Activated CD4-positive, alpha-beta T cell treated with anti-CD3 and anti-CD28 coated beads, Interleukin-2, amount 50 U/mL, for 24 hours (primary cell): ENCODE measurements at places on chromosomes 5 and 9.
A peak's percentile ranks its signal among the peaks of the same experiment; 100 is the strongest.

DNA sequence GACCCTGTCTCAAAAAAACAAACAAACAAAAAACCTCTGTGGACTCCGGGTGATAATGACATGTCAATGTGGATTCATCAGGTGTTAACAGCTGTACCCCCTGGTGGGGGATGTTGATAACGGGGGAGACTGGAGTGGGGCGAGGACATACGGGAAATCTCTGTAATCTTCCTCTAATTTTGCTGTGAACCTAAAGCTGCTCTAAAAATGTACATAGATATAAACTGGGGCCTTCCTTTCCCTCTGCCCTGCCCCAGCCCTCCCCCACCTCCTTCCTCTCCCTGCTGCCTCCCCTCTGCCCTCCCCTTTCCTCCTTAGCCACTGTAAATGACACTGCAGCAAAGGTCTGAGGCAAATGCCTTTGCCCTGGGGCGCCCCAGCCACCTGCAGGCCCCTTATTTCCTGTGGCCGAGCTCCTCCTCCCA lies 1.4 kb upstream of the CEL start:
- DNase-seq, result no peak

DNA sequence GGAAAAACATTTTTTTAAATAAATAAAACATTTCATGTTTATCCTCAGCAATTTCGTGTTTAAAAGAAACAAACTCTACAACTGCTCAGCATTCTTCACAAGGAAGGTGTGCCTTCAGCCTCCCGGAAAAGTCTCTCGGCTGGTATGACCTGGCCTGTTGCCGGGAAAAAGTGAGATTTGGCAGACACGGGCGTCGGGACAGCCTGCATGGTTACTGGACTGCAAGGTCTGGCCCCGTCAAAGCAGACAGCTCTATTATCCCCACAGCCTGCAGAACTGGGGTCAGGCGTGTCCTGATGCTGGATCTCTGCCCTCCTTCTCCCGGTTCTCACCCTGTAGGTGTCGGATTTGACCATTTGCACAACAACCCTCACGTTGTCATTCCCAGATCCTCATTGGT lies 120.3 kb upstream of the SPATA31C2 start:
- no peak for DNase-seq

DNA sequence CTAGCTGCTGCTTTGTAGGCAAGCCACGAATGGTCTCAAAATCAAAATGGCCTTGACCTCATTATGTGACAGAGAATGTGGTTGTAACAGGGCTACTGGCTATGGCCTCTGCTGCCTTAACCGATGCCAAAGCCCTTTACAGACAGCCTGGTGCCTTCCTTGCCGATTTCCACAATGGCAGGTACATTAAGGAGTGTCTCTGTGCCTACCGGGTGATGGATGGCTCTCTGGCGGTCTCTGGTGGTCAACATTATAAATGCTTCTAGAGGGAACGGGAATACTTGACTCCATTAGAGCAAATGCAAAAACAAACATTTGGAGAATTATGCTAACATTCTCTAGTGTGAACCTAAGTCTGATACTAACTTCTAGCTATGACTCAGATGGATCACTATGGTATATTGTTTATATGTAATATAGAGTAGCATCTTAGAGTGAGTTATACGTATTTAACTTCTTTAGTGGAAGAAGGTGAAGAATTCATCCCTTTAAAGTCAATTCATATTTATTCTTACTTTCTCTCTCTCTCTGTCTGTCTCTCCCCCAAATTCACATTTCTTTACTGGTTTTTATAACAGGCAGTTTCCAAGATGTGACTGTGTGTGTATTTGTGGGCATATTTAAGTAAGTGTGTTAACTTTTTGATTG lies 52.5 kb downstream of the RPS23 start:
- DNase-seq, result peak; percentile 62

DNA sequence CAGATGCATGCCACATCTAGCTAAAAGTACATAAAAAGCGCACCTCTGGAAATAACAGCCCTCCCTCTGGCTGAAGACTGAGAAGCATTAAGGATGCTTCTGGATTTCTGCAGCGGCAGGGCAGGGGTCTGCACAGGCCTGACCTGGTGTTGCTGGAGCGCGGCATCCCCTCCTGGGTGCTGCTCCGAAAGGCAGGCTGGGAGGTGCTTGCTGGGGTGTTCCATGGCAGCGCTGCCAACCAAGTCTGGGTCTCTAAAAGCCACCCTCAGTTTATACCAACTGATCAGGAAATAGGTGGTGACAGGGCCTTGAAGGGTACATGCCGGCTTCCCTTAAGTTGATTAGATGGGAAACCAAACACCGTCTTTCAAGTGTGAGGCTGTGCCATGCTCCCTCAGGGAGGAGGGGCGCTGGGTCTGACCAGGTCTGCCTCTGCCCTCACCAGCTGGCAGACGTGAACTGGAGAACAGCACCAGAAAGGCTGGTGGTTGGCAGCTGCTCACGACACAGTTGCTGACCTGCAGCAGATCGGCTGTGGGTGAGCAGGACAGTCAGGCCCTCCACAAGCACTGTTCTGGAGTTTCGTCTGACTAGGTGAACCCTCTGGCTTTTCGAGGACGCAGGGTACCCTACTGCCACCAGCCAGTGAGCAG lies 81.6 kb downstream of the DAP start:
- DNase-seq, result no peak

DNA sequence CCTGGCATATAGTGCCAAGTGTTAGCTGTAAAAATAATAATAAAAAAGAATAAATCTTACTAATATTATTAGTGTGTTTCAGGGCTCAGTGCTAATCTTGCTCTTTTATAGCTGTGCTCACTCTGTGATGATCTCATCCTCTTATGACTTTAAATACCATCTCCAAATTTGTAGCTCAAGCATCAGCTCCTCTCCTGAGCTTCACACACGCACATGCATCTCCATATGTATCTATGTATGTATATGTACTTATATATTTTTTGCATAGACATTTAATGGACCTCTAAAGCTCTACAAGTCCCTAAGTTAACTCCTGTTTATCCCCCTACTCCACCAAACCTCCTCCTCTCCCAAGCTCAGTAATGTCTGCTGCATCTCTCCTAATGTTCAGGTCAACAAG lies 170.8 kb upstream of the NR3C1 start:
- DNase-seq, result no peak

DNA sequence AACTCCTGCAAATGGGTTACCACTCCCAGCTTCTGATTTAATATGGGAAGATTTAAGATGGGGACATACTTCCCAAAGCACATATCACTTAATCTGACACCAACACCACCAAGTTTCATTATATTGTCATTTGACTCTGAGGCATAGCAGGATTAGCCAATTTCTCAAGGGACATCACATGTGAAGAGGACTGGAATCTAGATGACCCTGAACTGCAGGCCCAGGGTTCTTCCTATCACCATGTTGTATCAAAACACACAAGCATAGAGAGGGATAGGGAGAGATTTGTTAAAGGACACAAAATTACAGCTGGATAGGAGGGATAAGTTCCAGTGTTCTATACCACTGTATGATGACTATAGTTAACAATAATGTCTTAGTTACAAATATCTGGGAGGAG lies 168.3 kb upstream of the PPP2R2B start:
- DNase-seq, result no peak

DNA sequence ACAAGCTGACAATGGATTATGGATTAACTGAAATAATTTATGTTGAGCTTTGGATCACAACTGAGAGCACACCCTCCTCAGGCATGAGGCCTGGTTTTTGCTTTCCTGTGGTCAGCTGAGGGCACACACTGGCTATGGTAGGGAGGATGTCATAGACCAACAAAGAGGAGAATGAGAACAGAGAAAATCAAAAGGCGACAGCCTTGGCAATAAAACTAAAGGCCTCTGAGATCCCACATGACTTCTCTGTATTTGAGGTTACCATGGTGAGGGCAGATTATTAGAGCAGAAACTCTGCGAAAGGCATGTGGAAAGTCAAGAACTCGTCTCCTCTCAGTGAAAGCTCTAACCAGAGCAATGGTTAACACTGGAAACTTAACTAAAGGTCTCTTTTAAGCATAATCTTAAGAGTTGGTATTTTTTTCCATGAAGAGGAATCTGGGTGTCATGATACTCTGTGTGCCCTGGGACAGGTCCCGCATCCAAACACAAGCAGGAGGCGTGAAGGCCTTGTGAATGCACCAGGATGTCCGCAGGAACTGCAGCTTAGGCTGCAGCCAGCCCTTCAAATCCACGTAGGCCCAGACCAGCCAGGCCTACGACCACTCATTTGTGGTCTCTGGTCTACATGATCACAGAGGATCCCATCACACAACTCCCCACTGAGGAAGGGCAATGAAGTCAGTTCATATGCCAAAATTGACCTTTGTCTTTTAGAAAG lies 12.4 kb upstream of the MEIKIN start:
- no peak for DNase-seq

GRCh38 chr5:172881691-172882370 lies 47.8 kb downstream of the ERGIC1 start:
- no peak for DNase-seq

GRCh38 chr9:74498621-74499095 lies 1.5 kb downstream of the RORB start:
- DNase-seq, result no peak

GRCh38 chr5:176742246-176743105 lies 67.9 kb upstream of the UNC5A start:
- DNase-seq, result no peak

GRCh38 chr9:123834889-123835562 lies 94.9 kb downstream of the DENND1A start:
- DNase-seq, result no peak

DNA sequence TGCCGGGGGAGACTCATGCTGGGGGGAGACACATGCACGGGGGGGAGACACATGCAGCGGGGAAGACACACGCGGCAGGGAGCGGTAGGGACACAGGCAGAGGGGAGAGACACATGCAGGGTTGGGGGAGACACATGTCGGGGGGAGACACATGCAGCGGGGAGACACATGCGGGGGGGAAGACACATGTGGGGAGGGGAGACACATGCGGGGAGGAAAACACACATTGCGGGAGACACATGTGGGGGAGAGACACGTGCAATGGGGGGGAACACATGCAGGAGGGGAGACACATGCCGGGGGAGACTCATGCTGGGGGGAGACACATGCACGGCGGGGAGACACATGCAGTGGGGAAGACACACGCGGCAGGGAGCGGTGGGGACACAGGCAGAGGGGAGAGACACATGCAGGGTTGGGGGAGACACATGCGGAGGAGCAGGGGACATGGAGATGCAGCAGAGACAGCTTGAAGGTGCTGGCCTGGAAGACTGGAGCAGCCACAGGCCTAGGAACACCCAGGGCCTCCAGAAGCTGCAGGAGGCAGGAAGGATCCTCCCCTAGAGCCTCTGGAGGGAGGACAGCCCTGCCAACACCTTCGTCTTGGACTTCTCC lies 20.3 kb upstream of the OLFM1 start:
- DNase-seq, result no peak

- DNase-seq, result no peak
Measured at GRCh38 chr5:159034083-159034824, 65.5 kb downstream of the EBF1 start.

DNA sequence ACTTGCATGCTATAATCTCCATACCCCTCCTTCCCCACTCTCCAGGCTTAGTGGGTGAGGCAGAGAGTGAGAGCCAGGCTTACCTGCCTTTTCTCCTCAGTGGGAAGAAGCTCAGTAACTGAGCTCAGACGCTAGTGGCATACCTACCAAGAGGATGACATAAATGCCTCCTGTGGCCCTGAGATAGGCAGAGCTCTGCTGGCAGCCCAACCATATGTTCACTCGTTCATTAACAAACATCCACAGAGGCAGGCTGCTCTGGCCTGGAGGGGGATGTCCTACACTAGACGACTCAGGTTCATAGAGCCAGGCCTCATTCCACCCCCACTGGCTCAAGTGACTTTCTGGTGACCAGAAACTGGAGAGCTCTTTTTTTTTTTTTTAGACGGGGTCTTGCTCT lies 81.3 kb downstream of the THBS4 start:
- no peak for DNase-seq

GRCh38 chr9:111663301-111663823 lies 2.0 kb downstream of the GNG10 start:
- DNase-seq, result no peak

GRCh38 chr5:154627698-154628678 lies 127.2 kb upstream of the LARP1 start:
- DNase-seq, result no peak

DNA sequence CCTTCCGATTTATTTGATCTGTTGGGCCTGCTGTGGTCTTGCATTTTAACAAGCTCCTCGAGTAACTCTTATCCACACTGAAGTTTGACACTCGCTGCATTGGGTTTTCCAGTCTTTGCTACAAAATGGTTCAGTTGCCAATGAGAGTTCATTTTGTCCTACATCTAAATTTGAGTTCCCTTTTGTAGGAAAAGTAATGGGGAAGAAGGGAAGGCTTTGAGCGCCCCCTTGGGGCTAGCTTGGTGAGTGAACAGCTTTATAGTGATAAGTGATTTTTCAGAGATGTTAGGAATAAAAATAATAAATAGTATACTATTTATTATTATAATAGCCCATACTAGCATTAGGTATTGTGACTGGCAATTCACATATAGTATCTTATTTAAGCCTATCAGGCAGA lies 89.9 kb upstream of the GNAQ start:
- peak; percentile 26 for DNase-seq

DNA sequence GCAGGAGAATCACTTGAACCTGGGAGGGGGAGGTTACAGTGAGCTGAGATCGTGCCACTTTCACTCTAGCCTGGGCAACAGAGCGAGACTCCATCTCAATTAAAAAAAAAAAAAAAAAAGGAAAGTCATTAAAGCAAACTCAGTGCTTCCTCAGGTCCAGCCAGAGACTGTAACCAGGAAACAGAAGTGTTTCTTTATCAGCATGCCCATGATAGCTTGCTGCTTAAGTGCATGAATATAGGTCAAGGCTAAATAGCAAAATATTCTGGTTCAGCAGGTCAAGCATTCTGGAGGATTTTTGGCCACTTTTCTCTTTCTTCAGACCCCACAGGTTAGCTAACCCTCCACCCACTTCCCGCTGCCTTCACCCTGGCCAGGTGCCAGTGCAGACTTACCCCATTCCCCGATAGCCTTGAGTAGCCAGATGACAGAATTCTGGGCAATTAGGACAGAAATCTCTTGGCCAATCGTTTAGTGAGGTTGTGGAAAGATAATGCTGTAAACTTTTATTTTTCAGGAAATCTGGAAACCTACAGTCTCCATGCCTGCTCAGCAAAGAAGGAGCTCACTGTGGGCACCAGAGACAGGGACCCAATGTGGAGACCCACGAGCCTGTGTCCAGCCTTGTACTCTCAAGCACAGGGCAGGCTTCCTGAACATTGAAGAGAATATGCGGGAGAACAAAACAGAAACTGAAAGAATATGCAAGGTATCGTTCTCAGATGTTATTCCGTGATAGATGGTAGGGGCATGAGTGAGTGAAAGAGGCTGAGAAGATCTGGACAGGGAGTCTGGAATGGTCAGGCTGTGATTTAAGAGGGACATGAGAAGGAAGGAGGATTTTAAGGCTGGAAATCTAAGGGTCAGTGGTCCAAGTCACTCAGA lies 4.2 kb upstream of the UGT3A2 start:
- DNase-seq, result no peak

GRCh38 chr5:121189342-121190305 lies 662.1 kb upstream of the FTMT start:
- no peak for DNase-seq

- DNase-seq, result no peak
Measured at GRCh38 chr5:139340051-139340450, 1.6 kb upstream of the PAIP2 start.

GRCh38 chr5:178247481-178248456 lies 15.2 kb upstream of the PHYKPL start:
- no peak for DNase-seq
